ENCODE measurements at places on chromosomes 1 and 21. TPM values are rescaled to one million over a fixed set of nuclear protein-coding genes. Genes with fewer than 3 reads are reported as not detected.

DNA sequence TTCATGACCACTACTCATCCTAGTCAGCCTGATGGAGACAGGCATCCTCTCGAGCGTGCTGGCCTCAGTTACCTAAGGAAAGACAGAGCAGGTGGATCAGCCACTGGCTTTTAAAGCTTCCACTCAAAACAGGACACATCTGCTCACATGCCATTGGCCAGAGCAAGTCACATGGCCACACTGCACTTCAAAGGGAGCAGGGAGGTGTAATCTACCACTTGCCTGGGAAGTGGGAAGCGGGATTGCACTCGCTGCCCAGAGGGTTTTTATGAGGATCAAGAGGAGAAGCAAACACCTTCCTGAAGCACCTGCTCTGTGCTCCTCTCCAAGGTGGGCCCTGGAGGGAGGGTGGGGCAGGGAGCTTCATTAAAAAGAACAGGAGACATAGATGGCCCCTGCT, 108.0 kb downstream of the TAS1R2 start:
- DNase-seq, result no peak
- H3K27ac ChIP-seq, result no peak overlapping the region
- no peaks in the 10 kb centered on the region for H3K36me3 ChIP-seq
- H3K4me3 ChIP-seq, result no peak overlapping the region

- peak overlapping the region; percentile 5 for H3K27ac ChIP-seq
- H3K36me3 ChIP-seq, result peaks cover 3% of the 10 kb centered on the region
- H3K27me3 ChIP-seq, result peaks cover 2% of the 10 kb centered on the region
- DNase-seq, result no peak
- no peak overlapping the region for H3K4me3 ChIP-seq
- H3K4me1 ChIP-seq, result peaks cover 15% of the 10 kb centered on the region
Observed at GRCh38 chr1:228927946-228928898, 192.9 kb downstream of the RHOU start.

GRCh38 chr1:156987715-156988114, 57.8 kb downstream of the ARHGEF11 start:
- no peak overlapping the region for H3K4me3 ChIP-seq
- H3K4me1 ChIP-seq, result peaks cover 10% of the 10 kb centered on the region
- no peaks in the 10 kb centered on the region for H3K36me3 ChIP-seq
- no peak overlapping the region for H3K27ac ChIP-seq
- no peak for DNase-seq

- no peak for DNase-seq
- H3K27ac ChIP-seq, result no peak overlapping the region
- H3K36me3 ChIP-seq, result peaks cover 62% of the 10 kb centered on the region
- no peak overlapping the region for H3K4me3 ChIP-seq
Observed at GRCh38 chr21:34126691-34127090, 53.3 kb downstream of the MRPS6 start.

GRCh38 chr1:239816081-239816782, 275.5 kb upstream of the FMN2 start:
- peaks cover 21% of the 10 kb centered on the region for H3K4me1 ChIP-seq
- no peak for DNase-seq
- no peak overlapping the region for H3K4me3 ChIP-seq
- no peak overlapping the region for H3K27ac ChIP-seq
- H3K36me3 ChIP-seq, result no peaks in the 10 kb centered on the region

DMRTA2 gene
- total RNA-seq, result not detected

KAZN gene
- total RNA-seq, result 0.22 TPM
